ENCODE measurements at places on chromosomes 6 and 20.
A peak's percentile ranks its signal among the peaks of the same experiment; 100 is the strongest.

- DNase-seq, result no peak
Measured at GRCh38 chr6:160049346-160049745, 72.3 kb upstream of the SLC22A1 start.

DNA sequence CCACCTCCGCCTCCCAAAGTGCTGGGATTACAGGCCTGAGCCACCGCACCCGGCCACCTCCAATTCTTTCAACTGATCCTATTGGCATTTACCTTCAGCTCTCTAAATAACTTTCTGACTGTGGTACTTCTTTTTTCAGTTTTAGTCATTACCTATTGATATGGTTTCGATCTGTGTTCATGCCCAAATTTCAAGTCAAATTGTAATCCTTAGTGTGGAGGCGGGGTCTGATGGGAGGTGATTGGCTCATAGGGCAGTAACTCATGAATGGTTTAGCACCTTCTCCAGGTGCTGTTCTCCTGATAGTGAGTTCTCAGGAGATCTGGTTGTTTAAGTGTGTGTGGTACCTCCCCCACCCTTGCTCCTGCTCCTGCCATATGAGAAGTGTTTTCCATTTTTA, 140.9 kb downstream of the LPA start:
- no peak for DNase-seq

DNA sequence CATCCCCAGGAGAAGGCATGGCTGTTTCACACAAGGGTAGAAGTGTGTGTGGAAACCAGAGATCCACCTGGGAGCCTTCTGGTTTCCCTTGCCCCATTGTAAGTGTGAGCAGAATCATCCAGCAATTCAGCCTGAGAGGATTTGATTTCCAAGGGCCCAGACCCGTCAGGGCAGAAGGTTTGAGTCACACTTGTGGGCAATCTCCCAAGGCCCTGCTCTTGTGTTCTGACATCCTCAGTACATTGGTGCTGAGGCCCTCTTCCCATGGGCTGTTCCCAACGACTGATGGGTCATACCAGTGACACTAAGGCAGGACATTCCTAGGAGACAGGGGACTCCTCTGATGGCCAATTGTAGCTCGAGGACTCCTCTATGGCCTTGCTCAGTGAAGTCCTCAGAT, 58.2 kb upstream of the POLR1H start:
- DNase-seq, result no peak

DNA sequence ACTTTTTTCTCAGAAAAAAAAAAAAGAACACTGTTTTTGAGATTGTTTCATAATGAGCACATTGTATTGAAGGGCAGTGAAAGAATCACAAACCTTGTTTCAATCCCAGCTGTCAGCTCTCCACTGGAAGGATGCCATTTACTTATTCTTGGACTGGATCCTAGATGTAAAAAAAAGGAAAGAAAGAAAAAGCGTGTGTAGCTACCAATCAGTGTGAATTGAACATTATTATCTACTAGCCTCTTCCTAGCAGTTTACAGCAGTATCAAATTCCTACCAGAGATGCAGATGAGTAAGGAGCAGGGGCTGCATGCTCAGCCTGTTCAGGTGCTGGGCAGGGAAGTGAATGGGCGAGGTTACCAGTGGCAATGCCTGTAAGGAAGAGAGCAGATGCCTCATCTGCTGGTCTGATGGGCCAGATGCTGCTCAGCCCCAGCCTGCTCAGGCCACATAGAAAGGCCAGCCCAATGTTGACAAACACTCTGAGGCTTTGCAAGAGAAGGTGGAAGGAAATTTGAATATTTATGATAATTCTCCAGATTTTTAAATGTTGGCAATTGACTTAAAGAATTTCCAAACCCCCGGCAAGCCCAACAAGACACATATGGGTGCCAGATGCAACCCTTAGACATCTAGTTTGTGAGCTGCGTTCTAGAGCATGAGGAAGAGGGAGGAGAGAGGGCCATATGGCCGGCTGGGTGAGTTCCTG, 189.5 kb downstream of the IBTK start:
- no peak for DNase-seq

- no peak for DNase-seq
Measured at GRCh38 chr6:166907373-166907841, 48.9 kb downstream of the RNASET2 start.

GRCh38 chr6:44976677-44977641, 351.2 kb upstream of the RUNX2 start:
- DNase-seq, result no peak

- no peak for DNase-seq
Measured at GRCh38 chr6:169824021-169824420, 72.6 kb downstream of the ERMARD start.

- DNase-seq, result peak; percentile 97
Measured at GRCh38 chr20:45293041-45294002, 13.3 kb upstream of the RBPJL start.

DNA sequence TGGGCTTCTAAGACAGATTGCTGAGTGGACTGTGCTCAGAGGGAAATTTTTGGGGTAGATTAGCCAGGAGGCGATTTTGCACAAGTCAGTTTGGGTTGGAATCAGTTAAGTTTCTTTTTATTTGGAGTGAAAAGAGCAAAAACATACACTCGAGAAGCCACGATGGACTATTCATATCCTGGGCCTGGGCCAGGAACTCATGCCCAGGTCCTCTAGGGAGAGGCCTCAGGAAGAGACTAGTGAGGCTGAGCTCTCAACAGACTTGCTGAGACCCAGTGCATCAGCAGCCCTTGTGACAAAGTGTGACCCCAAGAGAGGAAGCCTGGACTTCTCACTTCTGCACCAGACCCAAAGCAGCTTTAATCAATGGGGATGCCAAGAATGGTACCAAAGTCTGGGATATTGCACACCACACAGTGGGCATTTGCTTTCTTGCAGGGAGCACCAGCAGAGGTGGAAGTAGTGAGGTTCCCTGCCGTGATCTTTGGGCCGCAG, 61.6 kb upstream of the MAFB start:
- no peak for DNase-seq

- no peak for DNase-seq
Measured at GRCh38 chr6:108587258-108588059, 26.7 kb downstream of the FOXO3 start.

DNA sequence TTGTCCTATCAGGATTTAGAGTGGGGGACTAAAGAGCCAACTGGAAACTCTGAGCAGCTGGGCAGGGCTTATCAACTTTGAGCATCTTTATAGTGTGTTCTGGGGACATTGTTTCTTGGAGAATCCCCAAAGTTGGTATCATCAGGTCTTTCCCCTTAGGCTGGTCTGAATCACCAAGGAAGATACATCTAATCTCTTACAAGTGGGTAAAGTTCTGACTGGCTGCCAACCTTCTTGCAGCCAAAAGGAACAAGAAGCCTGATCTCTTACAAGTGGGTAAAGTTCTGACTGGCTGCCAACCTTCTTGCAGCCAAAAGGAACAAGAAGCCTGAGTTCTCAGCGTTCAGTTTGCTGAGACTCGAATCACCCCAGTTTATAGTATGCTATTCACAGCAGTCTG, 1.6 kb upstream of the MED23 start:
- DNase-seq, result no peak

DNA sequence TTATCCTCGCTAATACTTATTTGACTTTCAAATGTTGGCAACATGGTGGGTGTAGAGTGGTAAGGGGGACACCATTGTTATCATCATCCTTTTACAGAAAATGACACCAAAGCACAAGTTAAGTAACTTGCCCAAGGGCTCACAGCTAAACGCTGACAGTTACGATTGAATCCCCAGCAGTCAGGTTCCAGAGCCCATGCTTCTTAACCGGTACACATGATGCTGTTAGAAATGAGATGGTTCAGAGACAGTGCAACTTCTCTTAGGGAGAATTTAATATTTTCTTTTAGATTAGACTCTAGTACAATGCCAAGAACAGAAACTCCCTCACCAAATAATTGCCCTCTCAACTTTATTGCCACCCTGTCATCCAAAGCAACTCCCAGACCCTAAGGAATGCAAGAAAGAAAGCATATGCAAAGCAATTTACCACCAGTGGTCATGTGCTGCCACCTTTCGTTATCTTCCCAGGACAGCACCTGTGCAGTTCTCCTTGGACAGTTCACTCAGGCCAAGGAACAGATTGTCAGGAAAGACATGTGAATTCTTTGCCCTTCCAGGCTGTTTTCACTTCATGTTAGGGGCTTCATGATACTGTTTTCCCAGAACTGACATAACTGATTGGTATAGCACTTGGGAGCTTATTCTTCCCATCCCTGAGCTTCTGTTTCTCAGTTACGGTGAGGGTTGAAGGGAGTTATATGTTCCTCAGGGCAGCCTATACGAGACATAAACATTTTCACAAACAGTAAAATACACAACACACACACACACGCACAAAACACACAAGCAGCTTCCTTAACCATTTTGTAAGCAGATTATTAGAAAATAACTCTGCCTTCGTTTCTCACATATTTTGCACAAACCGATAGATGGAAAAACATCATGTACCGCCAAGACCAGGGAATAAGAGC, 5.1 kb downstream of the HLA-DMA start:
- DNase-seq, result no peak

DNA sequence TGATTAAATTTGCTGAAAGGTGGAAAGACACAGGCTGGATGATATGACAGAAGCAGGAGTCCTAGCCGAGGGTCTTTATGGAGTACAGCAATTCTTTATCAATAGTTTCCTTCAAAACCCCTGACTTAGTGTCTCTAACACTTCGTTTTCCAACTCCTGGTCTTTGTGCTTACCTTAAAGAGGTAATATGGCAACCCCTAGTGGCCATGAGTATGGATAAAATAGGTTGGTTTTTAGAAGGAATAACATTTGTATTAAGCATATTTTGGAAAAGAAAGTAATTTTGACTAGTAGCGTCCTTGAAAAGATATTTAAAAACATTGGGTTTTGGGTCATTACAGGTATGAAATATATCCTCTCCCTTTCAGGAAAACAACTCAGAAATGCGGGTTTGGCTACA, 51.9 kb downstream of the VGLL2 start:
- DNase-seq, result peak; percentile 39

DNA sequence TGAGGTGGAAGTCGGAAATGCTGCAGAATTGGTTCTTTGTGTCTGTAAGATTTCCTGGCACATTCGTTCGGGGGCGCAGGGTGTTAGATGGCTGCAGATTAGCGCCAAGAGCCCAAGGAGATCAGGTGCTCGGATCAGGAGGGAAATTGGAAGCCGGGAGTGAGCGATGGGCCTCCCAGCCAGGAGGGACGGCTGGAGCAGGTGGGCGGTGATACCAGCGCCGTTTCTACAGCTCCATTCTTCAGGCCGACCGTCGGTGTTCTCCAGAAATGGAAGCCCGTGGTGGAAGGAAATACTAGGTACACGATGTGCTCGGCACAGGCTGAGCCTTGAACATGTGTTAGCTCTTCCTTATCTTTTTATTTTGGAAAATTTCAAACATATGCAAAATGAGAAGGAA, 6.5 kb downstream of the SIRPA start:
- DNase-seq, result no peak

GRCh38 chr20:49659056-49659455, 54.6 kb downstream of the B4GALT5 start:
- DNase-seq, result no peak

- no peak for DNase-seq
Measured at GRCh38 chr20:48604936-48605335, 222.9 kb downstream of the PREX1 start.

GRCh38 chr6:15500078-15500740, 162.6 kb downstream of the DTNBP1 start:
- DNase-seq, result no peak

GRCh38 chr6:109743739-109744138, 52.6 kb downstream of the FIG4 start:
- no peak for DNase-seq

DNA sequence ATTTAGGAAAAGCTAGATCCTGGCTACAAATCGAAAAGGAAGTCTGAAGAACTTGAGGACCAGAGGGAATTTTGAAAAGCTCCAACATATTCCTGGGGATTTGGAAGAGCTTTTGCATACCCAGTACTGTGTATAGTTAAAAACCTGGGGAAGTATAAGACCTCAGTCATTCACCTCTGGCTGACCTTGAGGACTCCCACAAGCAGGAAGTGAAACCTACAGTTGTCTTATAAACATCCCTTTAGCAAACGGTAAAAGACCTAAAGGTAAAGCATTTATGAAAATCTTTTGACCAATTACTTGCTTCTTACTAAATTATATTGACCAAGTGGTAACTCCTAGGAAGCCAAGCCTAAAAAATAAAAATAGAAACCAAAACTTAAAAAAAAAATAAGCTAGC, 175.0 kb downstream of the HAO1 start:
- no peak for DNase-seq

- no peak for DNase-seq
Measured at GRCh38 chr20:1955217-1955616, 38.6 kb downstream of the PDYN start.

DNA sequence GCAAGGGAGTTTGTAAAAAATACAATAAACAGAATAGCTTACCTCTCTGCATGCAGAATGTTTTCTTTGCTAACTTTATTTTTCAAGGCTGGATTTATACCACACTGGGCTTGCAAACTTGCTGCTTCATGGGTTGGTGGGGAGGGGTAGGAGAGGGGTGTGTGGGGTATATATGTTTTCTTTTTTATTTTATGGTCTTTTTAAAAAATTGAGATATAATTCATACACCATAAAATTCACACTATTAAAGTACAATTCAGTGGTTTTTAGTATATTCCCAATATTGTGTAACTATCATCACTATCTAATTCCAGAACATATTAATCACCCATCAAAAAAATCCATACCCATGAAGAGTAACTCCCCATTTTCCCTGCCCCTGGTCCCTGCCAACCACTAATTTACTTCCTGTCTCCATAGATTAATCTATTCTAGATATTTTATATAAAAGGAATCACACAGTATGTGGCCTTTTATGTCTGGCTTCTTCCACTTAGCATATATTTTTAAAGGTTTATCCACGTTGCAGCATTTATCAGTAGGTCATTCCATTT, 14.3 kb upstream of the TRPC4AP start:
- no peak for DNase-seq

DNA sequence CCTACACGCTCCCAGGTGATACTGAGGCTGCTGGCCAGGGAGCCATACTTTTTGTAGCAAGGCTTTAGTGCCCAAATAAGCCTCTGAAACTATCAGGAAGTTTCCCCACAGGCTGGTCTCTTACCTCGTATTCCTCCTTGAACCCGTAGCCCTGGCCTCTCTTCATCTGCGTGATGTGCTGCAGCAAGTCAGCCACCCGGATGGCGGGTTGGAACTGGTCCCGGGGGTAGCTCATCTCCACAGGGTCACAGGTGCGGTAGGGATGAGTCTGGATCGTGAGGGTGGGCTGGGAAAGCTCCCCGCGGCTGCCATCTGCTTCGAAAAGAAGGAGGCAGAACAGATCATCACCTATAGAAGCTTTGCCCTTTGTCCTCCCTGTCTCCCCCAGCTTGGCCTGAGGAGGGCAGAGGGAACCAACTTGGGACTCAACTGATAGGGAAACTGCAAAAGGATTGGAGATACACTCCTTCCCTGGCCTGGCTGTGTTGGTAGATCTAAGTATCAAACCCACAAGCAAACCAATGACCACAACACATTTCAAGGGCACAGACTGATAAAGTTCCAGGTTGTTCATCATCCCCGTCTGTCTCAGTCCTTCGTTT, 543.2 kb upstream of the CHD6 start:
- DNase-seq, result no peak

DNA sequence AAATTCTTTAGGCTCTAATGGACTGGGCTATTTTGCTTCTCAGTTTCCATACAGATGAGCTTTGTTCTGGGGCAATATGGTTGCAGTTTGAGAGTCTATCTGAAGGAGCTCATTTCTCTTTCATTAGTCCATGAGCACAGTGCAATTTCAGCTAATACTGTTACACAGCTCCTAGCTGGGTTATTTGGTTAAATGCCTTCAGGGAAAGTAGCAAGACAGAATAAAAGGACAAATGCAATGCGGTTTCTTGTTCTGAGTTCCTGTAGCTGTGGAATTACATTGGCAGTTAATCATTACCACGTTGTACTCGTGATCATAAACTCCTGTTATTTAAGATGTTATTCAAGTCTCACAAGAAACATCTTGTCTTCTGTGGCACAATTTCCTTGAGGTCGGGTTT, 127.7 kb downstream of the BFSP1 start:
- DNase-seq, result no peak
